ENCODE measurements at places on chromosomes 13 and 19. TPM values are rescaled to one million over a fixed set of nuclear protein-coding genes. Genes with fewer than 3 reads are reported as not detected.

DNA sequence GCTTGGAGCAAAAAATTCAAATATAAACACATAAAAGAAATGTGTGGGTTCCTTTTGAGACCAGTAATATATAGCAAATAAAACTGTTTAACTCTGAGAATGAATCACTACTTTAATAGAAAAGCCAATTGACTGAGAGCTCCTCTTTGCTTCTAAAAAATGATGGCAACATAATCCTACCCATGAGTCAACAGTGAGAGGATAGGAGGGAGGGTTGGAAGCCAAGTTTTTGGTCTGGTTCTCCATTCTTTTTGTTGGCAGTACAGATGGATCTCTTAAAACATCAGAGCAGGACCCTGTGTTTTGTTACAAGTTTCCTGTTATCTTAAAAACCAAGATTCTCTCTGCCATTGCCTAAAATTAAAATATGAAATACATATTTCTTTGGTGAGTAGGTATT lies 50.0 kb upstream of the POSTN start:
- H3K4me1 ChIP-seq, result no peaks in the 10 kb centered on the region
- no peaks in the 10 kb centered on the region for H3K36me3 ChIP-seq
- no peak overlapping the region for H3K27ac ChIP-seq
- H3K27me3 ChIP-seq, result peaks cover 3% of the 10 kb centered on the region

- H3K27ac ChIP-seq, result no peak overlapping the region
- no peaks in the 10 kb centered on the region for H3K27me3 ChIP-seq
- H3K36me3 ChIP-seq, result no peaks in the 10 kb centered on the region
Observed at GRCh38 chr19:50300814-50301606, 28.2 kb downstream of the KCNC3 start.

DNA sequence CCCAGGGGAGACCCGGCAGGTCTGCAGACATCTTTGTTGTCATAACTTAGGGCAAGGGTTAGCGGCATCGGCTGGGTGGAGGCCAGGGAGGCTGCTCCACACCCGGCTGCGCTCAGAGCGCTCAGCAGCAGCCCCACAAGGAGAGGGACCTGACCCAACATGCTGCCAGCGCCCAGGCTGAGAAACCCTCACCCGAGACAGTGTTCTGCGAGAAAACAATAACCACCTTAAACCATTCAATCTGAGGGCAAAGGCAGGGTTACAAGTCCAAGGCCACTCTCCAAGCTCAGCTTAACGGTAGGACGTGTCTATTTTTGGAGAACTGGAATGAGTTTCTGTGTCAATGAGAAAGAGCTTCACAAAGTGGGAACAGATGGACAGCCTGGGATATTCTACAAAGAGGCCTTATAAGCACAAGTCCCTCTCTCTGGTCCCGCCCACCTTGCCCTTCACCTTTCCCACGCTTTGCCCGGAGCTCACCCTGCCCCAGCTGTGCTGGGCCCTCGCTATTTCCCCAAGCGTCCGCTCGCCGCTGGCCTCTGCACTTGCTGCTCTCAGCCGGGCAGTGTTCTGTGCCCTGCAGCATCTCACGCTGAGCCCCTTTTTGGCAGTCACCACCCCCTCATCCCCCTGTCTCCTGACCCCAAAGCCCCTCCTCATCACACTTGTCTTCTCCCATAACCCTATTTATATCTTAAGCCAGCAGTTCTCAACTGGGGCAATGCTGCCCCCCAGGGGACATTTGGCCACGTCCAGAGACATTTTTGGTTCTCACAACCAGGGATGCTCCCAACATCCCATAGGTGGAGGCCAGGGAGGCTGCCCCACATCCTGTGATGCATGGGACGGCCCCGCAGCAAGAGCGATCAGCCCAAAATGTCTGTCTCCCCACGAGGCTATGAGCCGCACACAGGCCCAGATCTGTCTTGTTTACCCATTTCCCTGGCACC lies 17.6 kb downstream of the PPP1R12C start:
- no peaks in the 10 kb centered on the region for H3K4me1 ChIP-seq
- H3K27ac ChIP-seq, result peak overlapping the region; percentile 30
- no peak overlapping the region for H3K4me3 ChIP-seq
- DNase-seq, result no peak
- H3K36me3 ChIP-seq, result no peaks in the 10 kb centered on the region

The TMIGD2 gene
- not detected for total RNA-seq

DNA sequence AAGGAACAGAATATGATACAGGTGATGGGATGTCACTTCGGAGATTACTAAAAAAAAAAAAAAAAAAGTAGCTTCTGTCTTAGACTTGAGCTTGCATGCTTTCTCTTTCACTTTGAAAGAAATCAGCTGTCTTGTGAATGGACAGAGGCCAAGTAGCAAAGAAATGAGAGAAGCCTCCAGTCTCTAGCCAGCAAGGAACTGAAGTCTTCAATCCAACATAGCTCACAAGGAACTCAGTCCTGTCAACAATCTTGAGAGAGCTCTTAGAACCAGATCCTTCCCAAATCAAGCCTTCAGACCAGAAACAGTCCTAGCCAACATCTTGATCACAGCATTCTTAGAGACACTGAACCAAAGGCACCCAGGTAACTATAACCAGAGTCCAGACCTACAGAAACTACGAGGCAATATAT lies 7.7 kb downstream of the N4BP2L2 start:
- no peak overlapping the region for H3K4me3 ChIP-seq
- H3K27ac ChIP-seq, result no peak overlapping the region
- no peaks in the 10 kb centered on the region for H3K27me3 ChIP-seq
- no peaks in the 10 kb centered on the region for H3K36me3 ChIP-seq
- DNase-seq, result no peak

DNA sequence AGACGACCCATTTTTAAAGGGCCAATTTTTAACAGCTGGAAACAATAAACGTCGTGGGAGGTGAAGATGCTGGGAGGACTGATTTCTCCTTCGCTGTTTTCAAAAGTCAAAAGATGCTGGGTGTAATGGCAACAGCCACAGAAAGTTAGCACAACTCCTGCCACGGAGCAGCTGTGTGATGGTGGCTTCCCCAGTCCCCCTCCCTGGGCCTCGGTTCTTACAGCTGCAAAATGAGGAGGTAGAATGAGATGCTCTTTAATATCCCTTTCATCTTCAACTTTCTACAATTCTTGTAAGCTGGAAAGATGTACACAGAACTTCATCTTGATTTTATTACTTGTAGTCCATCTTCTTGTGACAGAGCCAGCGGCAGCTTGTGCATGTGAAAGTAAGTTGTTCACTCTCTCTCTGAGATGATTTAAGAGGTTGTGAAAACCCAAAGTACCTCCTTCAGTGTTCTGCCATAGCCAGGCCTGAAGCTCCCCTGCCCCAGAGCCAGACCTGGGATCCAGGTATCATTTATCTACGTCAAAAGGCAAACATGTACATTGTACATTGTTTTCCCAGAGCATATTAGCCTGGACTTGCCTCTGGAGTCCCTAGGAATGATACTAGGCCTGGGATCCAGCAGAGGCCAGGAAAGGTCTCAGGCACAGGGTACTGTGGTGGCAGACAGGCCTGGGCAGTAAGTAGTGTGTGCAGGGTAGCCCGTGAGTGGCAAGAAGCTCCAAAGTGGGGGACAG lies 3.4 kb upstream of the UBE2L5 start:
- no peak for DNase-seq
- H3K27me3 ChIP-seq, result no peaks in the 10 kb centered on the region
- H3K4me3 ChIP-seq, result no peak overlapping the region
- H3K27ac ChIP-seq, result peak overlapping the region; percentile 65
- H3K4me1 ChIP-seq, result no peaks in the 10 kb centered on the region
- no peaks in the 10 kb centered on the region for H3K36me3 ChIP-seq

DNA sequence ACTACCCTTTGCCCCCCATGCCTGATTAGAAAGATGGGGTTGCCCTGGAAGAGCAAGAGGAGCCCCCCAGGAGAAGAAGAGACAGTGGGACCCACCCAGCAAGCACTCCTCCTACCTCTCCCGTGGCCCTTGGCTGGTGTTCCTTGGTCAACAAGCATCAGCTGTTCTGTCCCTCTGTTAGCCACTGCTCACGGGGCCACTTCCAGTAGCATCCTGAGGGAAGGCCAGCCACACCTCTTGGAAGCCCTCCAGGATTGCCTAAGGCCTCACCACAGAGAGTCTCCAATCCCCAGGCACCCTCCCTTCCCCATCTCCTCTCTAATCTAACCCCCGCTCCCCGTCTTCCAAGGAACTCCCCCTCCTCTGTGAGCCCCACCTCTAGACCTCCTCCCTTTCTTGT lies 15.1 kb upstream of the DPP9 start:
- H3K27me3 ChIP-seq, result peaks cover 4% of the 10 kb centered on the region
- no peak for DNase-seq
- no peaks in the 10 kb centered on the region for H3K36me3 ChIP-seq
- no peak overlapping the region for H3K4me3 ChIP-seq

GRCh38 chr19:47380559-47380958 lies 31.4 kb downstream of the DHX34 start:
- no peak overlapping the region for H3K27ac ChIP-seq
- no peak overlapping the region for H3K4me3 ChIP-seq
- no peaks in the 10 kb centered on the region for H3K27me3 ChIP-seq
- peaks cover 10% of the 10 kb centered on the region for H3K36me3 ChIP-seq
- no peaks in the 10 kb centered on the region for H3K4me1 ChIP-seq
- DNase-seq, result no peak

DNA sequence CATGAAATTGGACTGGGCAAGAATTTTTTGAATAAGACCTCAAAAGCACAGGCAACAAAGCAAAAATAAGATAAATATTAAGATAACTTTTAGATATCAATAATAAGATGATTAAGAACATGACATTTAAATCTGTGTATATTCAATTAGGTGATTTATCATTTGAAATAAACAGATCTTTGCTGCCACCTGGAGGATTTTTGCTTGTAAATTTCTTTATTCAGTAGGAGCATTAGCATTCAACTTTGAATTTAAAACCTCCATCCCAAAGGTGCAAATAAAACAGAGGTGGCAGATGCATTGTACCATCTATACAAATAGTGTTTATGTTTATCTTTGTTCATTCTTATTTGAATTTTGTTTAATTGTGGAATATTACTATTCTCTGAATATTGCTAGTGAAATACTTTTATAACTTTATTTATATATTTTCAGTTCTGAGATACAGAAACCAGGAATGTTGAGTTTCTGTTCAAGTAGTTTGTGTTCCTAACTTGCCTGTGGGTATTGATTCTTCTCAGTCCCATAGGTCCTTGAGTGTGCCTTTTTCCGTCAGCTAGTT lies 20.9 kb downstream of the COG6 start:
- H3K36me3 ChIP-seq, result peaks cover 4% of the 10 kb centered on the region
- no peaks in the 10 kb centered on the region for H3K27me3 ChIP-seq
- no peak for DNase-seq
- H3K4me3 ChIP-seq, result no peak overlapping the region

DNA sequence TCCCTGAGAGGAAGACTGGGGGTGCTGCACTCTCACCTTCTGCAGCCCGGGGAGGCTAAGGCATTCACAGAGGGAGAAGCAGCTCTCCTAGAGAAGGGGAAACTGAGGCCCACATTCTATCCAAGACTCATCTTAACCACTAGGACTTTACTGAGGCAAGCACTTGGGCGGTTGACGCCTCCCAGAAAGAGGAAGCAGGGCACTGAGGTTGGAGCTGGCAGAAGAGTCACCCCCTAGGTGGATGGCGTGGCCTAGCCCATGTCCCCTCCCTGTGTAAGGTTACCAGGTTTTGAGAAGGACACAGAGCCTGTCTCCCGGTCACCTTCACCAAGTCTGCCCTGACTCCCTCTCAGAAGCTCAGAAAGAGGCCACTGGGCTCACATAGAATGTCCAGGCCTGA lies 2.7 kb downstream of the S1PR2 start:
- H3K36me3 ChIP-seq, result no peaks in the 10 kb centered on the region
- H3K4me3 ChIP-seq, result no peak overlapping the region
- DNase-seq, result no peak
- peaks cover 9% of the 10 kb centered on the region for H3K4me1 ChIP-seq
- no peaks in the 10 kb centered on the region for H3K27me3 ChIP-seq

- H3K36me3 ChIP-seq, result no peaks in the 10 kb centered on the region
- H3K4me1 ChIP-seq, result no peaks in the 10 kb centered on the region
- H3K27ac ChIP-seq, result no peak overlapping the region
- no peak for DNase-seq
- no peak overlapping the region for H3K4me3 ChIP-seq
- no peaks in the 10 kb centered on the region for H3K27me3 ChIP-seq
Observed at GRCh38 chr19:29172302-29172701, 40.6 kb downstream of the UQCRFS1 start.

The ZNF562 gene
- total RNA-seq, result 17.4 TPM

DNA sequence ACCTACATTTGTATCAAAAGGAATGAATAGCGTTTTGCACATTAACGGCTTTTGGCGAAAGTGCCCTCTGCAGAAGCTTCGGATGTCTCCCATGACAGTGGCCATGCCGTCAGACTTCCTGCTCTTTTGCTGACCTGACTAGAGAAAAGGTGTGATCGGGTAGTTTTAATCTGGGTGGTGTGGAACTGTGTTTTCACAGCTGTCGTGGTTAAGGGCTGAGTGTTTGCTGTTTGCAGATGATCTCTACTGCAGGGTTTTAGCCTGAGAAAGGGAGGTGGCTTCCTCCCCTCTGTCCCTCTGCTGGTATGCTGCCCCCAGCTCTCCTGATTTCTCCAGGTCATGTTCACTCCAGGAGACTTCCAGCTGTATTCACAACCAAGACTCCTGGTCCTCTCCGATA lies 22.4 kb downstream of the ZNF71 start:
- H3K27me3 ChIP-seq, result no peaks in the 10 kb centered on the region
- DNase-seq, result no peak
- no peak overlapping the region for H3K4me3 ChIP-seq

The CRLF1 gene
- total RNA-seq, result 21.0 TPM

GRCh38 chr19:39671739-39672363 lies 16.1 kb downstream of the LGALS16 start:
- no peaks in the 10 kb centered on the region for H3K27me3 ChIP-seq
- no peak for DNase-seq
- no peaks in the 10 kb centered on the region for H3K4me1 ChIP-seq
- H3K27ac ChIP-seq, result no peak overlapping the region
- H3K36me3 ChIP-seq, result no peaks in the 10 kb centered on the region

DNA sequence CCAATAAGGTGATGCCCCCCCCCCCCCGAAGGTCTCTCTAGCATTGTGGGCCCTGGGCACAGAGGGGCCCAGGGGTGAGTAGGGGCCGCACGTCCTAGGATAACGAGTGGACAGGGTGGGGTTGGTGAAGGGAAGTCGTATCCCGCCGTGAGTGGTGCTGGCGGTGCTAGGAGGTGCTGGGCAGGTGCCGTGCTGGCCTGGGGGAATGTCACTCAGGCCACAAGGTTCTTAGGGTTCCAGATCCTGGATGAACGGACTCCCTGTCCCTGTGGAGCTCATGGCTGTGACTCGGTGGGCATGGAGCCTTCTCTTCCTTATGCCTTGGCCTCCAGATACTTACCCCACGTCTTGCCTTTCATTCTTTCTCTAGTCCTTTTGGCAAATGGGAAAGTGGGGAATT lies 157.4 kb upstream of the SOX1 start:
- H3K27ac ChIP-seq, result no peak overlapping the region
- H3K4me3 ChIP-seq, result no peak overlapping the region
- no peaks in the 10 kb centered on the region for H3K36me3 ChIP-seq
- DNase-seq, result peak; percentile 6
- no peaks in the 10 kb centered on the region for H3K4me1 ChIP-seq
- no peaks in the 10 kb centered on the region for H3K27me3 ChIP-seq
